SK-N-DZ (cell line): ENCODE measurements at places on chromosomes 3 and 15.

GRCh38 chr3:10746001-10746400 is 70.0 kb upstream of the SLC6A11 start:
- DNase-seq: no peak

DNA sequence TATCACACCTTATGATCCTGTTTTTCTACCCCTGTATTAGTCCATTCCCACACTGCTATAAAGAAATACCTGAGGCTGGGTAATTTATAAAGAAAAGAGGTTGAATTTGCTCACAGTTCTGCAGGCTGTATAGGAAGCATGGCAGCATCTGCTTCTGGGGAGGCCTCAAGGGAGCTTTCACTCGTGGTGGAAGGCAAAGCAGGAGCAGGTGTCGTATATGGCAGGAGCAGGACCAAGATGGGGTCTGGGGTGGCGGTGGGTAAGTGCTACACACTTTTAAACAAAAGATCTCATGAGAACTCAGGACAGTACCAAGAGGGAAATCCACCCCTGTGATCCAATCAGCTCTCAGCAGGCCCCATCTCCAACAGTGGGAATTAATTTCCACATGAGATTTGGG is 15.4 kb upstream of the SCAP start:
- DNase-seq: no peak

GRCh38 chr3:155244216-155244615 is 49.3 kb downstream of the STRIT1 start:
- DNase-seq: no peak

- DNase-seq: peak; percentile 34
These were observed 455.0 kb upstream of the THBS1 start for GRCh38 chr15:39125904-39126303.

- no peak for DNase-seq
These were observed 7.5 kb upstream of the OPA1 start for GRCh38 chr3:193585530-193585929.

DNA sequence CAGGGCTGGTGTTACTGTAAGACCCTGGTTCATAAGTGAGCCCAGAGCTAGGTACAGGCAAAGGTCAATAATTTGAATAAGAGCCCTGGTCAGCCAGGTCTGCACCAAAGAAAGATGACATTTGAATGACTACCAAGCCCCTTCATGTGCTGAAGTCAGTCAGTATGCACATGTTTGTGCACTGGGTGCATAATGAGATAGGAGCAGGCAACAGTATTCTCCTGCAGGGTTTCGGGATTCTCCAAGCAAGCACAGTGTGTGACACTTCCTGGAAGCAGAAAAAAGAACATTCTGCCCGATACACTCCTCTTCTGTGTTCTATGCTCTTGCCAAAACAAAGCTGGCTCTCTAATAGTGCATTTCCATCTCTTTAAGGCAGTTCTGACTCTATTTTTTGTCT is 5.5 kb upstream of the IMPDH2 start:
- DNase-seq: no peak

DNA sequence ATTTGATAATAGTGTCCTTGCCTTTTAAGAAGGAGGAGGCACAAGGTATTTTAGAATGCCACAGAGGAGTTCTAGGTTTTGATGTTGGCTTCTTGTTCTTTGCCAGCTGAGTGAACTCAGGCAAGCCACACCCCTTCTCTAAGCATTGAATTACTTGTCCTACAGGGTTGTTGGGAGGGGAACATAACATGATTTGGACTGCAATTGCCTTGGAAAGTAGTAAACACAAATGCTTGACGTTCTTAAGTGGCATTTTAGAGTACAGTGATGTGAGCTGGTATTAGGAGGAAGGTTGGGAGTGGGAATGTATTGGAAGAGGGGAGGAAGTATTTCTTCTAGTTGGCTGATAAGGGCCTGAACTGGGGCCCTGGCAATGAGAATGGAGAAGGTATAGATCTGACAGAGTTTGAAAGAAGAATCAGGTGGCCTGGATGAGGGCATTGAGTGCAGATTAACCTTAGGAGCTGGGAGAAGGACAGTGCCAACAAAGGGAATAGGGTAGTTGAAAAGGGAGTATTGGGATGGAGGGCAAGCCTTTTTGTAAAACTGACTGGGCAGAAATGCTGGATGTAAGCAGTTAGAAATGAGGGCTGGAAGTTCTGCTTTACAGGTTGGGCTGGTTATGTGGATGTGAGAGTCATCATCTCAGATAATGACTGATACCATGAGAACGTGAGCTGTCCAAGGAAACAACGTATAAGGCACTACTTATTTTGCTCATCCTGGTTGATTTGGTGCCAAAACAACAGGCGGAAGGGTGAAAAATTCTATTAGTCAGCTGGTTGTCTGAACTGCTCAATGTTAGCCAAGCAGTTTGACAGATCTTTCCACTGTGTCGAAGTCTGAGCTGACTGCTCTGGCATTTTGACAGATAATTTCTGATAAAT is 16.7 kb downstream of the KAT2B start:
- no peak for DNase-seq

DNA sequence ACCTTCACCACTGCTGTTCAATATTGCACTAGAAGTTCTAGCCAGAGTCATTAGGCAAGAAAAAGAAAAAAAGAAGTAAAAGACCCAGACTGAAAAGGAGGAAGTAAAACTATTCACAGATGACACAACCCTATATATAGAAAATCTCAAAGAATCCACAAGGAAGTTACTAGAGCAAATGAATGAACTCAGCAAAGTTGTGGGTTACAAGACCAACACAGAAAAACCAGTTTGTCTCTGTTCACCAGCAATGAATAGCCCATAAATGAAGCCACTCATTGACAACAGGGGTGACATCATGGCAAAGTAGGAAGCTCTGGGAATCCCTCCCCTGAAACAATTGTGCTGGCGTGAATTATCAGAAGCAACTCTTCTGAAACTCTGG is 4.6 kb downstream of the CFAP100 start:
- no peak for DNase-seq

DNA sequence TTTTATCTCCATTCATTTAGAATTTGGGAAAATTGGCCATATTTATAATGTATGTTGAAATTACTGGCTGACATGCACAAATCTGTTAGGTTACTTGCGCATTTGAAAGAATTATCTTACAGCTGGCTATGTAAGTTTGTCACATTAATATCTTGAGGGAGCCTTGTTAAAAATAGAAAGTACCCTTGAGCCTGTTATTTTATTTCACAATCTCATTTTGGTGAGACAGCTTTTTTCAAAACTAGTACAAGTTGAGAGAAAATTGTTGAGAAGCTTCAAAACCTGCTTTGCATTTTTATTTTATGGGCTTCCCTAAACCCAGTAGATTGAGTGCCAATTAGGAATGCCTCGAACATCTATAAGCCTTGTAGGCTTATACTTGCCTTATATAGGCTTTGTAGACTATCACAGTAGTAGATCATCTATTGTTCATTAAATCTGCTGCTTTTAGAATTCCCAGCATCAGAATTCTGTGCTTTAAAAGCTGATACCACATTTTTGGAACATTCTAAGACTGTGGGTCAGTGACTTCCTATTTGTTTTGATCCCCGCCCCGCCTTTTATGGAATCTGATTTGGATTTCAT is 6.3 kb downstream of the IDH3A start:
- DNase-seq: no peak

DNA sequence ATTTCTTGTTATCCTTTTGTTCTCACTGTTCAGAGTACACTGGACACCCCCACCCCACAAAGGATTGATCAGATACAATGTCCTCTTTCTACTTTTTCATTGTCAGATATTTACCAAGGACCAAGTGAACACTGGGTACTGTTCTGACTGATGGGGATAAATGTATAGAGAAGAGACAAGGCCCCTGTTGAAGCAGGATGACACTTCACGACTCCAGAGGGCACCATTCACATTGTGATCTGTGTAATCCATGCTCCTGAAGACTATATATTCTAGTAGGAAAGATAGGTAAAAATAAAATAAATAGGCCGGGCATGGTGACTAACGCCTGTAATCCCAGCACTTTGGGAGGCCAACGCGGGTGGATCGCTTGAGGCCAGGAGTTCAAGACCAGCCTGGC is 7.2 kb upstream of the CRYGS start:
- DNase-seq: no peak

DNA sequence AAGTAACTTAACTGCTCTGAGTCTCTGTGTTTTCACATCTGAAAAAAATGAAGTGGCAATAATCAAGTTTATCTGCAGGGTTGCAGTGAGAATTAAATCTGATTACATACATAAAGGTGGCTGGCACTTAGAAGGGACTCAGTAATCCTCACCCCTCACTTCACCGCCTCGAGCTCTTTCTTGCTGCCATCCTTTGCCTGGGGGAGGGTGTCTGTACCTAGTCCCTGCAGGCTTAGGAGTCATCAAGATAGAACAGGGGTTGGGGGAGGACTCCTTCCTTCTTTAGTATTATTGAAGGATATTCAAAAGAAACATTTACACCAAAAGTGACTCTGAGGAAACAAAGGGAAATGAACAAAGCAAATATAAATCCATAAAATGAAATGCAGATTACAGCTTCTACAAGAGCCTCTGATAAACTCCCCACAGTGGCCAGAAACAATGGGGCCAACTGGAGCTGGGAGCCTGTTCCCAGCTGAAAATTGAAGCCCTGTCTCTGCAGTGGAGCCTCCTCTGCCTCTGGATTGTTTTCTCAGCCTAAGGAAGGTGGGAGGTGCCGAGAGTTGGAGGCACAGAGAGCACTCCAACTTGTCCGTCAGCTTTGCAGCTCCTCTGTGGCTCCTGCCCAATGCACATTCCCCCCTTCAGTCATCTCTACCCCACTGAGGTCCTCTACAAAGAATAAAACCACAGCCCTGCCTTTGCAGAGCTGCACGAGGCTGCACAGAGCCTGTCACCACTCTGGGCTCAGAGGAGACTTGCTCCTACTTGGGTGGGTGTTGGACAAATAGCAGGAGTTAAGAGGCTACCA is 41.8 kb downstream of the CRYGS start:
- no peak for DNase-seq

DNA sequence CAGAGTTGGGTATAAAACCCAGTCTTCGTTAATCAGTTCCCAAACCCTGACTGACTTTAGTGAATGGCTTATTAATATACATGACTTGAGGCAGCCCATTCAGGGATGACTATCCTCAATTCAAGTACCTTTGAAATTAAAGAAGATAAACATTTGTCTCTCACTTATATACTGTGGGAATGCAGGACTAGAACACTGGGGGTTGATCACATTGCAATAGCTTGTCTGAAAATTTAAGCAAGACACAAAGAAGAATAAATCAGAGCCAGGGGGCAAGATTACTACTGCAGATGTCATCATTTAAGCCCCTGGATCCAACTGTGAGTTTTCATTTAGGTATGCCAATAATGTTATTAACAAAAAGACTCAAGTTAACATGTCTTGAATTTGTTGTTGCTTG is 647.7 kb downstream of the ZPLD1 start:
- no peak for DNase-seq

- DNase-seq: no peak
These were observed 34.2 kb upstream of the OCA2 start for GRCh38 chr15:28133281-28133680.

GRCh38 chr15:26234976-26235767 is 372.0 kb upstream of the ATP10A start:
- DNase-seq: no peak

DNA sequence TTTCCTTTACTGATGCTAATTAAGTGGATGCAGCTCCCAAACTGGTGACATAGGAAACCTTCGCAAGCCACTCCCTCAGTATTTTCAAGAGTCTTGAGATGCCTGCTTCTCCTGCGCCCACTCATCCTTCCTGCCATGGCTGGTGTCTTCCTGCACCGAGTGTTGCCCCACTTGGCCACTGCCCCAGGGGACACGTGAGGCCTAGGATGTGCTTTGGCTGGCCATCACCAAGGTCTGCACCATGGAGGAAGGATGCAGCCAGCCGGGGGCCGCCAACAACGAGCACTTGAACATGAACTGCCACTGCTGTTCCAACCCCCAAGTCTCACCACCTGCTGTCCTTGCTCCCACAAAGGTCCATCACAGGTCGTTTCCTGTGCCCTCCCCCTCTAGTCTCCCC is 34.1 kb downstream of the EPHB3 start:
- no peak for DNase-seq

DNA sequence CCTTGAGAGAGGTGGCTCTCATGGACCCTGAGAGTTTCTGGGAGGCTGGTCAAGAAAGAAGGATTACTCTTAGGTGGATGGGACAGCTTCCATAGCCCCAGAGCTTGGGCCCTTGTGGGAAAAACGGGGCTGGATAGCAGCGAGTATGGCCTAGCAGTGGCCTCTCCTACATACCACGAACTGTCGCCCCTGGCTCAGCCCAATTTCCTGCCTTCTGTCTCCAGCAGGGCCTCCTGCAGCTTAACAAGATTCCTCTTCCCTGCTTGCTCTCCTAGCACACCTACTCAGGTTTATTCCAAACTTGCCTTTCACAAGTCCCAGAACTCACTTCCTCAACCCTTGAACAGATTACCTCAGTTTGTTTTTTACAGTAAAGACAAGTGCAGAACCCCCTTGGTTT is 139.7 kb upstream of the TPM1 start:
- DNase-seq: no peak

DNA sequence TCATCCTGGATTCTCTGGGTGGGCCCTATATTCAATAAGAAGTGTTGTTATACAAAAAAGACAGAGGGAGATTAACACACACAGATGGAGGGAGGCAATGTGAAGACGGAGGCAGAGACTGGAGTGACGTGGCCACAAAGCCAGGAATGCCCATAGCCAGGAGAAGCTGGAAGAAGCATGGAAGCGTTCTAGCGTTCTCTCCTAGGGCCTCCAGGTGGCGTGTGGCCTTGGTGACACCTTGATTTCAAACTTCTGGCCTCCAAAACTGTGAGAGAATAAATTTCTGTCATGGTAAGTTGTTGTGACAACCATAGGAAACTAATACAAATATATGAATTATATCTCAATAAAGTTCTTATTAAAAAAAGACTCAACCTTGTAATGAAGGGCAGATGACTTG is 21.3 kb downstream of the THBS1 start:
- DNase-seq: no peak

DNA sequence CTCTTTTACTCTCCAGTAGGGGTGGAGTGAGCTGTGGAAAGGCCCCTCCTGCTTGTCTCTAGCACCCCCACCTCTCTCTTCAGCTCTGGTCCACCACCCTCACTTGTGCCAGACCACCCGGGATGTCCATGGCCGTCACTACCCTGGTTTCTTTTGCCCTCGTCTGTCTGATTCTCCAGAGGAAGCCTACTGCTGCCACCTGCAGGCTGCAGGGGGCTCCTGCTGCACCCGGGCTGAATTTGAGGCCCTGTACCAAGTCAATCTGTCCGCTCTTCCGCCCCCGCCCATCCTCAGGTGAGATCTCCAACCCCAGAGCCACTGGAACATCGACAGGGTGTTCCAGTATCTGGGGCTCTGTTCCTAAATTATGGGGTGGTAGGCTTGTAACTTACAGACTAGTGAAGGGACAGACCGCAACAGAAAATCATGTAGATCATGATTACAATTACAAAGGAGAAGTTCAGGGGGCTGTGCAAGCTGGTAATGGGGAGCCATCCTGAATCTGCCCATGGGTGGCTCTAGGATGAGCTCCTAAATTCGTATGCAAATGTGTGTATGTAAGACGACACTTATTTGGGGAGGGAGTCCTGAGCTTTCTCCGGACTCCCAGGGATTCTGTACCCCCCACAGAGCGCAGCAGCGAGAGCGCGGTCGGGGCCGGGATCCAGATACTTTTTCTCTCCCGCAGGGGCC is 683 bp upstream of the UNC45A start:
- DNase-seq: peak; percentile 88

GRCh38 chr3:130414457-130414856 is 69.0 kb downstream of the COL6A5 start:
- no peak for DNase-seq
